ENCODE measurements at places on chromosomes 13 and 19.

- DNase-seq, result no peak
Observed at GRCh38 chr13:82713687-82714405, 1168.4 kb downstream of the SLITRK1 start.

DNA sequence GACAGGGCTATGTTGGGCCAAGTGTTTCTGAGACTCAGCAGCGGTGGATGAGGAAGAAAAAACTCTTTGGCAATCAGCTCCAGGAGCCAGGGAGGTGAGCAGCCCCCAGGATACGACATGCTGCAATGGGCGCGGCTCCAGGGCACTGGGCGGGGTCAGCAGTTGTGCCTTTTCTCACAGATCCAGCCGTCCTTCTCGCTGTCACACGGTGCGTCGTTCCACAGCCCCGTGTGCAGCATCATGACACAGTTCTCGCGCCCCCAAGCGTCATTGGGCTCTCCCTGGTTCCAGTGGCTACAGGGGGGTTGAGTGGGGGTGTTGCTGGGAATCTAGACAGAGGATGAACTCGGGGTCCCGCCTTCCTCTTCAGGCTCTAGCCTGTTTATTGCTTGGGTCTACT is 2.7 kb downstream of the CLEC4G start:
- no peak for DNase-seq

DNA sequence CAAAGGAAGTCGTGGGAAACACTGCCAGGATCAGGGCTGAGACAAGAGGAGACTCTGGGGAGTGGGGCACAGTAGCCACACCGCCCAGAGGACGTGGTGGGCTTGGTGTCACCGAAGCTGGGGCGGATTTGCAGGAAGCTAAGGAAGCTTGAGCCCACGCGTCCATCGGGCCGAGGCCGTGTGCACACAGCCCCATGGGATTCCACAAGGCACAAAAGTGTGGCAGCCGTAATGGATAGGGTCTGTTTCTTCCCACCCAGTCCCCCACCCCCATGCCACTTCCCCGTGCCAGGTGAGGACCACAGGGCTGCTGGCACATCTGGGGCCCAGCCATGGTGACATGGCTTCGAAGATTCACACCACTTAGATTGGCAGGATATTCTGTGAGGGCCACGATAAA is 153.2 kb upstream of the SPACA7 start:
- DNase-seq, result no peak

DNA sequence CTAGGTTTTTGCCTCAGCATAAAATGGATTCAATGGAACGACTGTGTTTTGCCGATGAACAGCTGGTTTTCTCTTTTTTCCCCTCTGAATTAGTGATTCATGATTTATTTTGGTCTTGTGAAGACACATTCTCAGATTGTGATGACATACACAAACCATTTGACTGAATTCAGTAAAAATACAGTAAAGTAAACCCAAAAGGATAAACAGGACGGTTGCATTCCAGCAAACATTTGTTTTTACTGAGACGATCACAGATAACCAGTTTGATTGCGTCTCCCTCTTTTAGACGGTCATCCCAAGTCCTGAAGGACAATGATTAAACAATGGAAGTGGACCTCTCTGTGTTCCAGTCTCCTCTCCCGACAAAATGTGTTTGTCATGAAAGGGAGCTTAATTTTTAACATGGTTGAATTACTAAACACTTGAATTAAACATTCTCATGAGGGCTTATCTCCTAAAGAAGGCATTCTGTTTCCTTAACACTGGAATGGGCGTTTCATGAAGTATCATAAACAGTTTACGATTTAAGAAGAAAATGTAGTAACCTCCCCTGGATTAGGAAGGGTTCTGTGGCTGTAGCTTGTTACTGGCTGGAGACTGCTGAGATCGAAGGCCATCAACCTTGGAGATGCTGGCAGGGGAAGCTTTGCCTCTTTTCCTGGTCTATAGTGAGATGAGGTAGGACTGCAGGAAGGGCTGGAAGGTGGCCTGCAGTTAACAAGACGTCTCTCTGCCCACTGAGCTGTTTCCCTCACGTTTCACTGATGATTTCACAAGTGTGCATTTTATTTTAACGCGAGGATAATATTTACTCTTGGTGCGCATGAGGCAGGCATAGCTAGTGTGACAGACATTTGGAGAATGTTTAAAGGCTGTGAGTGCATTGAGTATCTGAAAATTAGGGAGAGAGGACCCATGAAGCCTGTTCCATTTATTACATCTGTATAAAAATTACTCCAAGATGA is 457.9 kb downstream of the FGF9 start:
- no peak for DNase-seq

- DNase-seq, result no peak
Observed at GRCh38 chr19:11982526-11982925, 17.7 kb downstream of the ZNF763 start.

DNA sequence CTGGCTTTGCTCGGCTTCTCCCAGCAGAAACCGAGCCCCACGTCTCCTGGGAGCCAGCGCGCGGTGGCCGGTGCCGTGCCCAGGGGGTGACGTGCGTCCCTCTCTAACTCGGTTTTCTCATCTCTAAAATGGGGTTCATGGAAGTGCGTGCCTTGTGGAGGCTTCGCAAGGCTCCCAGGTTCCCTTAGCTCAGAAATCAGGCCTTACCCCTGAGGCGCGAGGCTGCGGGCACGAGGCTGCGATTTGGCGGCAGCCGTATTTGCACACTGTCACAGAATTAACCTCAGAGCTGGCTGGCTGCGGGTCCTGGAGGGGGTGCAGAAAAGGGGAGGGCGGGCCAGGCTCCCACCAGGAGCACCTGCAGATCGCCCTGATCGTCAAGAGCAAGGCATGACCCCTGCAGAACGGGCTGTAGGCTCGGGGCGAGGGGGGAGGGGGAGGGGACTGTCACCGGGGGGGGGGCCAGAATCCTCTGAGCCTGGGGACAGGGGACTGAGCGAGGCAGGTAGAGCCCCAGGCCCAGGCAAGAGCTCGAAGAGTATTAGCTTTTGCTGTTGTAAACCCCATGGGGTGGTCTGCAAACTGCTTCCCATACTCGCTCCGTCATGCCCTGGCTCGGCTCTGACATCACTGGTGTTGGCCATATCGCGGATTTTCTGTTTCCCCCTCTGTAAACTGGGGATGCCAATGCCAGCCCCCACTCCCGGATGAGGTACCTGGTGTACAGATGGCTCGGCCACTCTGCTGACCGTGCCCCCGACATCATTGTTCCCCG is 62.2 kb downstream of the CCNE1 start:
- DNase-seq, result no peak

DNA sequence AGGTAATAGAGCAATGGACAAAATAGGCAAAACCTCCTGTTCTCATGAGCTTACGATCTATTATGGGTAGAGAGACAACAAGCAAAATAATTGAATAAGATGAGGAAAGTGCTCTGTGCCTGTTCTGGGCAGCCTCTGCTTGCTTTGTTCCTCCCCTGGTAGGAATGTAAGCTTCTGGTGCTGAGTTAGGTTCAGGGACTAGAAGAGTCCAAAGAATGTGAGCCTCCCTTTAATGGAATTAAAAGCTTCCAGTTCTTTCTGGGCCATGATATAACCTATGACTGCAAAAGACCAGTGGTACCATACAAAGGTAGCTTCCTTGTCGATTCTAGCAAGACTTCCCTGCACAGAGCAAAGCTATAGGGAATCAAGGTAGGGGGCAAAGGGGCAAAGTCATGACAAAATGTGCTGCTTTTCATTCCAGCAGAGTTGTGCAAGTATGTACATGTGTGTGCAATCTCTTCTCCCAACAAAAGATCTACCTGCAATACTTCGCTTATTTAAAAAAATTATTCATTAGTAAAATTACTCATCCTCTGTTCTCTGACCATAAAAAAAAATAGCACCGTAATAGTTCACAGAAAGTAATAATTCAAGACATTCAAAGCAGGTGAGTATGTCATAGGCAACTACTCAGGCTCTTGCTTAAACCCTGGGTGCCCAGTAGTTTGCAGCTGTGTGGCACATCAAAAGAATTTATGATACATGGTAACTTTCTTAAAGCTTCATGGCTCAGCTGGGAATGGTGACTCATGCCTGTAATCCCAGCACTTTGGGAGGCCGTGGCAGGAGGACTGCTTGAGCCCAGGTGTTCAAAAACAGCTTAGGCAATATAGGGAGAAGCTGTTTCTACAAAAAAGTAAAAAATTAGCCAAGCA is 21.4 kb downstream of the ACOD1 start:
- no peak for DNase-seq

- DNase-seq, result no peak
Observed at GRCh38 chr19:6023085-6023682, 45.2 kb upstream of the RANBP3 start.

DNA sequence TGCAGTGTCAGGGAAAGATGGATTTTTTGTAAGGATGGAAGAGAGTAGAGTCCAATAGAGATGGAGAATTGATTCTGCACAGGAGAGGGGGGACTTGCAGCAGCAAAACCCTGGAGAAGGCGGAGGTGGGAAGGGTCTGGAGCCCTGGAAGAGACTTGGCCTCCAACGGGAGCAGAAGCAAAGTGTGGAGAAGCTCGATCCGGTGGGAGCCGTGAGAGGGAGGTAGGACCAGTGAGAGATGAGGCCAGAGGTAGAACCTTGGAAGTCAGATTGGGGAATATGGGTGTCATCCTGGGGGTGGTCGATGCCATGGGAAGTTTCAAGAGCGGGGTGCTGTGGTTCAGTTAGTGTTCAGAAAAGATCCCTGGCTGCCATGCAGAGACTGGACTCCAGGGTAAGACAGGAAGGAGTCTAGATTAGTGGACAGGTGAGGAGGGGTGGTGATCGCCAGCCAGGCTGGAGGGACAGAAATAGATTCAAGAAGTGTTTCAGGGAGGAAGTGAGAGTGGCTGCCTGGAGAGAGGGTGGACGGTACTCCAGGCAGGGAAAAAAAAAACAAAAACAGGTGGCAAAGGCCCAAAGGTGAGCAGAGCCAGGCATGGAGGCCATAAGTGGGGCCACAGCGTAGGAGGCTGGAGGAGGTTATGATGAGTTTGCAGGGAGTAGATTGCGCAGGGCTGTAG is 2.6 kb downstream of the PPP5C start:
- DNase-seq, result no peak

DNA sequence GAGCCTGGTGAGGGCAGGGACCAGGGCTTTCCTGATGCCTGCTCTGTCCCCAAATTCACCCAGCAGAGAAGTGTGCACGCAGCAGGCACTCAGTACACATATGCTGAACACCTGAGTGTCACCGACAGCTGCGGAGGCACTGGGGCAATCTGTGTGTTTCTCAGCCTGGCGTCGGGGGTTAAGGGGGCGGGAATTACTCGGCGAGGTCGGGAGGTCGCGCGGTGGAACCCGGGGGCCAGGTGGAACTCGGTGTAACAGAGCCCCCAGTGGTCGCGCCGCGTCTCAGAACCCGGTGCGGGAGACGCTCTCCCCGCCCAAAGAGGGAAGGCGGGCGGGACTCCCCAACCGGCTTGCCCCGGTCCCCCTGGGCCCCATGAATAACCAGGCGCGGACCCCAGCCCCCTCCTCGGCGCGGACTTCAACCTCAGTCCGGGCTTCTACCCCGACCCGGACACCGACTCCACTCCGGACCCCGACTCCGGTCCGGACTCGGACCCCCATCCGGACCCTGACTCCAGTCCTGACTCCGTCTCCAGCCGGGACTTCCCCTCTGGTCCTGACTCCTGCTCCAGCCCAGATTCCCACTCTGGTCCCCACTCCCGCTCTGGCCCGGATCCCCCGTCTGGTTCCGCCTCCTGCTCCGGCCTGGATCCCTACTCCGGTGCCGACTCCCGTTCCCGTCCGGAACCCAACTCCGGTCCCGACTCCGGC is at the start of gene SELENOV:
Gene SELENOV, plus strand, starts transcription at position 300 of the 711 bp plus-strand sequence. Its CDS starts 74 bp downstream, at position 374.
- DNase-seq, result no peak

DNA sequence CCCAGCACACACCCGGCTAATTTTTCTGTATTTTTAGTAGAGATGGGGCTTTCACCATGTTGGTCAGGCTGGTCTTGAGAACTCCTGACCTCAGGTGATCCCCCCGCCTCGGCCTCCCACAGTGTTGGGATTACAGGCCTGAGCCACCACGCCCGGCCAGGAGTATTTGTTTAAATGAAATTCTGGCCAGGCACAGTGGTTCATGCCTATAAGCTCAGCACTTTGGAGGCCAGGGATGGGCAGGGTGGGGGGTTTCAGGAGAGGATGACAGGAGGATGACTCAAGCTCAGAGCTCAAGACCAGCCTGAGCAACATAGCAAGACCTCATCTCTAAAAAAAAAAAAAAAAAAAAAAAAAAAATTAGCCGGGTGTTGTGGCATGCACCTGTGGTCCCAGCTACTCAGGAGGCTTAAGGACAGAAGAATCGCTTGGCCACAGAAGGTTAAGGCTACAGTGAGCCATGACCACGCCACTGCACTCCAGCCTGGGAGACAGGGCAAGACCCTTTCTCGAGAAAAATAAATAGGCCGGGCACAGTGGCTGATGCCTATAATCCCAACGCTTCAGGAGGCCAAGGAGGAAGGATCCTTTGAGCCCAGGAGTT is 8.2 kb upstream of the DHDH start:
- no peak for DNase-seq

GRCh38 chr19:1717970-1718264 is 35.4 kb upstream of the ONECUT3 start:
- DNase-seq, result no peak

- no peak for DNase-seq
Observed at GRCh38 chr19:48378194-48378570, 13.2 kb downstream of the KDELR1 start.

- no peak for DNase-seq
Observed at GRCh38 chr19:4199699-4200293, 17.3 kb downstream of the ANKRD24 start.

DNA sequence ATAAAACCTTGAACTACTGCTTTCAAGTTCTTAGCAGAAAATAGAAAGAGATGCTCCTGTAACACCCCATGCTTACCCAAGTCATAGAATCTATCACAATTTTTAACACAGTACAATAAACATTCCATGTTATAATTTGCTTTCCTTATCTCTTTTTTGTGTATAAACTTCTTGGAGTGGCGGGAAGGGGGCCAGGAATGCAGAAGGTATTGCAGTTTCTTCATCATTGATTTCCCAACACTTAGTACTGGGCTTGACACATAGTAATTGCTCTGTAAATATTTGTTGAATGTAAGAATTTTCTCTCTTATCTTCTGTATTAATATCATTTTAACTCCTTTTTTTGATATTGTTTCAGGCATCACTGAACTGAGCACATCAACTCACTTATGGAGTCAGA is 535.8 kb downstream of the KCTD12 start:
- DNase-seq, result no peak

GRCh38 chr19:57900311-57900710 is 11.5 kb upstream of the ZNF814 start:
- DNase-seq, result no peak

DNA sequence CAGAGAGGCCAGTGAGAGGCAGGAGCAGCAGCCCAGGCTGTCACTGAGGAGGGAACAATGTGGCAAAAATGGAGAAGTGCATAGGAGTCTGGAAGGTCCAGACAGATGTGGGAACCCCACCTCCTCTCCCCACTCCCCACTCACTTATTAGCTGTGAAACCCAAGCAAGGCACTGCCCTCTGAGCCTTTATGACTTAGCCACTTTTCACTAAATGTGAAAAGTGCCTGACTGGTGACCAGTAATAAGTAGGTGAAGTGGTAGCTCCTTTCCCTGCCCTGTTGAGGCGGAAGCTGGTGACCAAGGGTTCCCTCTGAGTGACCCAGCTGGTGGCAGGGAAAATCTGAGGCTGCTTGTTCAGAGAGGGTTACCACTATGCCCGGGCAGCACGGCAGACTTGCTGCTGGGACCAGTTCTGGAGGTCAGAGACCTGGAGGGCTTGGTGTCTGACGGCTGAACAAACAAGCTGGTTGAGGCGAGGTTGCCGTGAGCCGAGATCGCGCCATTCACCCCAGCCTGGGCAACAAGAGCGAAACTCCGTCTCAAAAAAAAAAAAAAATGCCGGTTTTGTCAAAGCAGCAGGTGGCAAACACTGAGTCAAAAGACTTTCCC is 80.0 kb downstream of the ZNF429 start:
- DNase-seq, result no peak

GRCh38 chr19:14530005-14530348 is 583 bp downstream of the TECR start:
- DNase-seq, result no peak

Data from cerebellar nuclear complex (tissue), 1 donor.